ENCODE measurements at places on chromosomes 2 and 18.

DNA sequence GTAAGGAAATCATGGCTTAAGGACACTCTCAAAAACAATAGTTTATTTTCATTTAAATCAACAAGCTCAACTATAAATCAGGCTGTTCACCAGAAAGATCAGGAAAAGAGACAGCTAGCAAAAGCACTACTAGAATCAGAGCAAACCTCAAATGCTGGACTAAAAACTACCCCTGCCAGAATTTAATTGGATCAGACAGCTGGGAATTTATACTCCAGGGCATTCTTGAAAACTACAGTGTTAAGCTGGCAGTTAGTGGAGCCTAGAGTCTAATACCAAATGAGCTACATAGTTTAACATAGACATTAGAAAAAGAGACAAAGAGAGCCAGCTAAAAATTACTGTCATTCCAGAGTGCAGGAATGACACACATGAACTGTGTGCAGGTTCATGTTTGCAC, 1016.4 kb upstream of the CRIM1 start:
- no peaks in the 10 kb centered on the region for H3K4me1 ChIP-seq
- no peak overlapping the region for H3K27ac ChIP-seq
- no peaks in the 10 kb centered on the region for H3K36me3 ChIP-seq
- no peaks in the 10 kb centered on the region for H3K27me3 ChIP-seq
- no peak for DNase-seq
- H3K4me3 ChIP-seq = no peak overlapping the region

GRCh38 chr2:55891671-55892094, 31.9 kb downstream of the EFEMP1 start:
- no peak for DNase-seq
- no peaks in the 10 kb centered on the region for H3K4me1 ChIP-seq
- no peak overlapping the region for H3K27ac ChIP-seq
- H3K27me3 ChIP-seq = no peaks in the 10 kb centered on the region
- no peak overlapping the region for H3K4me3 ChIP-seq
- no peaks in the 10 kb centered on the region for H3K36me3 ChIP-seq

- H3K36me3 ChIP-seq = no peaks in the 10 kb centered on the region
- H3K27ac ChIP-seq = no peak overlapping the region
- no peak overlapping the region for H3K4me3 ChIP-seq
- no peaks in the 10 kb centered on the region for H3K4me1 ChIP-seq
- no peak for DNase-seq
Measured at GRCh38 chr2:92072461-92073035, 2798.7 kb upstream of the TEKT4 start.

DNA sequence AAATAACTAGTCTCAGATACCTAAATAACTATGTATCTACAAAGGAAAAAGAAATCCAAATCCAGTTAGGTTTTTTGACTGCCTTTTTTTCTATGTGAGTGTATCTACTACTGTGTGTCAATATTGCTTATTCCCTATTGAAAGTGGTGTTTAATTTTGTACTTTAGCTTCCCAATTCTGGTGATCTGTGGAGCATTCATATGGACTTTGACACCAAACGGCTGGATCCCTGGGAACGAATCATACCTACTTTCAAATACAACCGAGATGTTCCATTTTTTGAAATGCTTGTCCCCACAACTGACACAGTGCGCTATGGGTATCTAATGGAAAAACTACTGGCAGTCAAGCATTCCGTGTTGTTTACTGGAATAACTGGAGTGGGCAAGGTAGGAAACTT, 152.8 kb downstream of the DNAH6 start:
- H3K4me3 ChIP-seq = no peak overlapping the region
- no peaks in the 10 kb centered on the region for H3K36me3 ChIP-seq
- no peaks in the 10 kb centered on the region for H3K4me1 ChIP-seq
- no peak for DNase-seq

Data from CD8-positive, alpha-beta memory T cell (primary cell).